Transverse colon (tissue), 4 donors: ENCODE measurements at places on chromosomes 5 and 9. TPM values are rescaled to one million over a fixed set of nuclear protein-coding genes. Genes with fewer than 3 reads are reported as not detected.

Gene SLC6A3
- total RNA-seq = not detected

Gene EIF4EBP3
- total RNA-seq = 18.0 TPM

Gene SLC34A3
- not detected for total RNA-seq

Gene GPX3
- 441 TPM for total RNA-seq

Gene PCDHA12
- total RNA-seq = 0.55 TPM

Gene MCC
- 25.5 TPM for total RNA-seq

Gene TRAF1
- 5.4 TPM for total RNA-seq

Gene CAPSL
- not detected for total RNA-seq

Gene ADGRD2
- not detected for total RNA-seq

Gene PCDHGA5
- total RNA-seq = not detected

Gene CCNJL
- total RNA-seq = 23.9 TPM

Gene CDC20B
- total RNA-seq = not detected

Gene ANXA1
- 33.3 TPM for total RNA-seq

Gene RMRP
- 7,222 TPM for total RNA-seq

Gene PTGR1
- 28.8 TPM for total RNA-seq

Gene OMD
- 0.80 TPM for total RNA-seq

- no peak for DNase-seq
Observed at GRCh38 chr5:126004636-126005035, 418.6 kb upstream of the GRAMD2B start.

GRCh38 chr5:57492632-57493031, 10.0 kb upstream of the ACTBL2 start:
- DNase-seq = no peak

DNA sequence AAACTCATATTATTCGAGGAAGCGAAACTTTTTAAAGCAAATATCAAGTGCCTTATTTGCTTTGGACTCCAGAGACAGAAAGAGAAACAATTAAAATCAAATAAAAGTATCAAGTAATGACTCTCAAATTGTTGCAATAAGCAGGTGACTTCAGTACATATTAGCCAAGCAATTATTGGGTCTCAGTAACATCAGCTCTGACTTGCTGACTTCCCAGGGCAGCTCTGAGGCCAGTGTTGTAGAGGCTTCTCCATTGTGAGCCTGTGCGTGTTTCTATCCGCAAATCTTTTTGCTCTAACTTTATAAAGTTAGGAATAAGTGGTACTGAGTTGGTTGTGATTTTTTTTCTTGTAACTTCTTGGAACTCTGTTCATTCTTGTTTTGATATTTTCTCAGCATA, 186.8 kb upstream of the PRLR start:
- no peak for DNase-seq

DNA sequence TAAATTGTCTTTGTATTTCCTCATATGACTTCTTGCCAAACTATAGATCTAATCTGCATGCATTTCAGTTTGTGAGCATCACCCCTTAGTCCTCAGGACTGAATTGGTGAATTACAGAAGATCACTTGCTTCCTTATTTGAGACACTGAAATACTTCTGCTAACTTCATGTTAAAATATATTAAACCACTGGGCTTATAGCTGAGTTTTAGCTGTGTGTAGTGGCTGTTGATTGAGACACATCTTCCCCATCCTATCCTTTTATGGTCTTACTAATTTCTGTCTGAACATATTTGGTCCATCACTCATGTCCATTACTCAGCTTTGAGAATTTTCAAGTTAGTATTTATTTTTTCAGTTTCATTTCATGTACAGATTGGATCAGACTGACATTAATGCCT, 295.9 kb downstream of the PSAT1 start:
- DNase-seq = no peak

DNA sequence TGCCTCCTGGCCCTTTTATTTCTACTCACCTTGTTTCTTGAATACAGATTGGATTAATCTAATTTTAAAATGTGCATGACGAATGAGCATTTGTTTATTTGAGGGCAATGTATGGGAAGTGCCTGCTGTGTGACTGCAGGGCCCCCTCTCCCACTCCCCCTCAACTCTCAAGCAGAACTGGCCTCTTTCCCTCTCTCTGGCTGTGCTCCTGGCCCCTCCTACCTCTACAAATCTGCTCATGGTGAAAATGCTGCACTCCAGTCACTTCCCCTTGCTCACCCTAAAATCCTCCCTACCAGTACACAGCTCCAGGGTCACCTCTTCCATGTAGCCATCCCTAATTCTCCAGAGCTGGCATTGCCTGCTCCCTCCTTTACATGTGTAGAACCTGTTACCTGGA, 17.2 kb upstream of the NDST1 start:
- no peak for DNase-seq

DNA sequence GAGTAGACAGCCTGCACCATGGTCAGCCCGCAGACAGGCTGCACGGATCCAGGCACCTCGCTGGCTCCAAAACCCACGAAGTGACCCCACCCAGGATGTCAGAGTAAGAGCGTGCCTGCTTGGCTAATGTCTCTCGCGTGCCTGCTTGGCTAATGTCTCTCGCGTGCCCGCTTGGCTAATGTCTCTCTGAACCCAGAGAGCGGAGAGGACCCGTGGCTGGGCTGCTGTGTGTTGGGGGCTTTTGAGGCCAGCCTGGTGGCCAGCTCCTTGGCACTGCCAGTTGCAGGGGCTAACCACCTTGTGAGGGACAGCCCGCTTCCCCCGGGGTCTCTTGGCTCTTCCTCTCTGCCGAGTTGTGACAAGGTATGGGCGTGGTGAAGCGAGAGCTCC, 8.9 kb upstream of the RXRA start:
- no peak for DNase-seq

GRCh38 chr9:109967651-109968642, 187.9 kb downstream of the PALM2AKAP2 start:
- DNase-seq = no peak

DNA sequence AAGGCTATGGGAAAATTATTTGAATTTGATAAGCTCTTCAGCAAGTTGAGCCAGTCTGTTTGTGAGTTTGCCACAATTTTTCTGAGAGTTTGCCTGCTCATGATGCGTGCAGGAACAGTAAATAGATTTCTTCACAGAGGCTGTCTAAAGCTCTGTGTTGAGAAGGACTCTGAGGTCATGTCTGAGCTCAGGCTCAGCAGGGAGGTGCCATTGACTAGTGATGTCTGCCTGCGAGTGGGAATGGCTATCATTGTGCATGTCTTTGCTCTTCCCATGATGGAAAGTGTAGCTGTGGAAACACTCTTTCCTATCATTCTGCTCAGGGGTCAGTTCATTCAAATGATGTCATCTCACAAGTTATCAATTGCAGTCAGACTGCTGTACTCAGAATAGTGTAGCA, 142.8 kb downstream of the RASEF start:
- DNase-seq = no peak

DNA sequence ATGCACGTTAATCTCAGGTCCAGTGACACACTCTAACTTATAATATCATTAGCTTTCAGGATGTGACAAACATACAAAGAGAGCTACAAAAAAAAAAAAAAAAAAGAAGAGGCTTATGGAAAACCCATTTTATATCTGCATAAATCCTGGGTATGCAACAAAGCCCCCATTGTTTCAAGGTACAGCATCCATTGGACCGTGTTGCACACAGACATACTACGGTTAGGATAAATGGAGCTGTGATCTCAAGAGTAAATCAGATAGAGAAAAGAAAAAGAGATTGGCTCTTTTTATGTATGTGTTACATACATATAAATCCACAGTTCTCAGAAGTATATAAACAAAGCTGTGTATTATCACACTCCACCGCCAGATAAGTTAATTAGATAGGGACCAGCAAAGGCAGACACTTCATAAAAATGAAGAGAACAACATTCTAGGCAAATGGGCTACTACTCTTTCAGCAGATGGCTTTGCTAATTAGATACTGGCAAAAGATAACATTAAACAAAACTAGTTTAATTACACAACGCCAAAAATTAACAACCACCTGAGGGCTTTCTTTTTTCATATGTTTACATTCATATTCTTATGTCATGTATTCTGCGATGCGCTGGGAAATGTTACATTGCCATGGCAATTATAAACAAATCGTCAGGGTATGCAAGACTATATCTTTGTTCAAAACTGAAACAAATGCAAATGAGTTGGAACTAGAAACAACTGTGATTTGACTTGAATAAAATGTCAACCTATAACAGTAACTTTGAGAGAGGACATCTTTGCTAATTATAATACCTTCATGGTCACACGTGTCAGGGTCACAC, 304.2 kb downstream of the SEMA5A start:
- no peak for DNase-seq

GRCh38 chr9:79813258-79813638, 241.5 kb downstream of the TLE4 start:
- no peak for DNase-seq

DNA sequence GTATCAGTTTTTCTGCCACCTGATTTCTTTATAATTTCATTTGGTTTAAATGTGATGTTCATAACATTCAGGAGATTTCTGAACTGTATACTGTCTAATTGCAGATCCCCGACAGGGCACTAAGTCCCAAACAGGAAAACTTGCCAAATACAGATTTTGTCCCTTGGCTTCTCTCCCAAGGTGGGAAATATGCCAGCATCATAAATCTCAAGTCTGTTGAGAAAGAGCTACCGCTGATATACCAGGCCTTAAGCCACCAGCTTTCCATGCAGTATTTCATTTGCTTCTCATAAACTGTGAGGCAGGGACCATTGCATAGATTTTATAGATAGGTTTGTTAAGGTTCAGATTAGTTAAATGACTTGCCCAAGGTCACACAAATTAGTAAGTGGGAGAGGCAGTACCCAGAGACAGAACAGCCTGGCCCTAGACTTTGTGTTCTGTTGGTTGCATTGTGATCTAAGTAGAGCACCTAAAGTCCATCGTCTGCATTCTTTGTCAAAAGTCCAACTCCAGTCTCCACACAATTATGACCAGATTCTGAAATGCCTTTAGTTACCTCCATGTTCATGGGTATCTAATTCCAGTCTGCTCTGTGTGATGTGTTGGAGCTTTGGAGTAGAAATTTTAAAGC, 16.2 kb downstream of the GPR21 start:
- DNase-seq = peak; percentile 38

- no peak for DNase-seq
Observed at GRCh38 chr9:95764533-95765319, 110.8 kb upstream of the ERCC6L2 start.

GRCh38 chr5:97547999-97548738, 365.1 kb upstream of the RIOK2 start:
- DNase-seq = no peak

DNA sequence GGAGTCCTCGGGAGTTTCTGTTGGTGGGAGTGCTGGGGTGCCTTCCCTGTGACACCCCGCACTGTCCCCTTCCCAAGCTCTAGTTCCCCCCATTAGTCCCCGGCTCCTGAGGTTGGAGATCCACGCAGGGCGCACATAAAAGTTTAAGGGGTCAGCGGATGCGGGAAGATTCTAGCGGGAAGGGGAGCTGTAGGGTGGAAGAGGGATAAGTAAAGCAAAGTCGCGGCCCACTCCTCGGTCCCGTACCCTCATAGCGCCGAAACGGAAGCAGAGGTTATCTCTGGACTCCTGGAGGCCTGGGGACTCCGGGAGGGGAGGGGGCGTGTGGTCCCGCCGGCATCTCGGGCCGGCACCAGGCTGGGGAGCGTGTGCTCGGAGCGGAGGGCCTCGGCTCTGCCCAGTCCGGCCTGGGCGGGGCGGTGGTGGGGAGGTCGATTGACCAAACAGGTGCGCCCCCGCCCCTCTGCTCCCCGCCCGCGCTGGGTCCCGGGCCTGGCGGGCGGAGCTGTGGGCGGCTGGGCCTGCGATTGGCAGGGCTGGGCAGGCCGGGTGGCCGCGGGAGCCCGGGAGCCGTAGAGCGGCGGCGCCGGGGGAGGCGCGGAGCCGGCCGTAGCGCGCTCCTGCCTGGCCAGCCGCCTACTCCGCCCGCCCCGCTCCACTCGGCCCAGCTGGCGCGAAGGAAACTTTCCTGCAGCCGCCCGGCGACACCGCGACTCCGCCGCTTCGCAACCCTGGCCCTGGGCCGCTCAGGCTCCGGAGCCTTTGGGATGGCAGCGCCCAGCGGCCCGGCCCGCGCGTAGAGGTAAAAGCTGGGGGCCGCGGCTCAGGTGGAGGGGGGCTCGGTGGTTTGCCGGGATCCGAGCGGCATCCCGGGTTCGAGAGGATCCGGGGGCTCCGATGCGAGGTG, 52.2 kb upstream of the DAB2IP start:
- peak; percentile 65 for DNase-seq

- DNase-seq = no peak
Observed at GRCh38 chr5:167731951-167732350, 559.5 kb upstream of the WWC1 start.

- no peak for DNase-seq
Observed at GRCh38 chr5:179608131-179608581, 15.3 kb downstream of the HNRNPH1 start.

DNA sequence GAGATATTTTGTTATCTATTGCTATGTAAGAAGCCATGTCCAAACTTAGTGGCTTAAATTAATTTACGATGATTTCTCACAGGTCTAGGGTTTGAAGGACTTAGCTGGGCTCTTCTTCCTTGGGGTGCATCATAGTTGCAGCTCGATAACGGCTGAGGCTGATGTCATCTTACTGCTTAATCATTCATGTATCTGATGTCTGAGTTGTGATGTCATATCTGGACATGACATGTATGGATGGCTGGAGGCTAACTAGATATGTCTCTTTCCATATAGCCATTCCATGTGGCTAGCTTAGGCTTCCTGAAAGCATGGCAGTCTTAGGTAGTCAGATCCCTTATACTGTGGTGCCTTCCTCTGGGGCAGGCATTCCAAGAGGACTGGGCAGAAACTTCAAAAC, 31.6 kb downstream of the ADGRV1 start:
- no peak for DNase-seq

GRCh38 chr9:77903666-77904285, 127.8 kb downstream of the GNAQ start:
- DNase-seq = no peak

DNA sequence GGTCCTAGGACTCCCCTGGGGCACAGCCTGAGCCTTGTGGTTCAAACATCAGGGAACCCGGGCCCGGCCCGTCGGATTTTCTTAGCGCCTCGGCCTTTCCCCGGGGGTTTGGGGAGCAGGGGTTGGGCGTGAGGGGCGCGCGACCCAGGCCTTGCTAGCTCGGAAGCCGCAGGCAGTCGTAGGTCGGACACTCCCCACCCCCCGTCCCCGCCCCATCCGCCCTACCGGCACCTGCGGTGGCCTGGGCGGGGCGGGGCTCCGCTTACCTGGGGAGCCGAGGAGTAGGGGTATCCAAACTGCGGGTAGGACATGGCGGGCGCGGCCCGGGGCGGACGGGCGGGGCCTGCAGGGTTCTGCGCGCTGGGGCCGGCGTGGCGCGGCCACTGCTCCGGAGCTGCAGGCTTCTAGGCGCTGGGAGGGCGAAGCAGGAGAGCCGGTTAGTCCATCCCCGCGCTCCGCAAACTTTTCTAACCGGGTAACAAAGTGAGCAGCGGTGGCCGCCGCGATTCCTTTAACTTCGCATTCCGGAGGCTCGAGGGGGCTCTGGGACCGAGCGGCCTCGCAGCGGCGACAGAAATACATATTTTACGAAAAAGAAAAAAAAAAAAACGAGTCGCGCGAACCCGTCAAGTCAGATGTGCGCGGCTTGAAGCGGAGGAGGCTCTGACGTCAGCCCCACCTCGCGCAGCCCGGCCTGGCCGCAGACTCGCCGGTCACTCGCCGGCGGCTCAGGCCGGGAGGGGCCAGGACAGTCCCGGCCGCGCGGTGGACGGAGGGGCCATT, at the start of gene IRX4:
Gene IRX4 (minus strand): TSS at position 589 of the 783 bp plus-strand sequence. CDS start 278 bp downstream, at position 311.
- no peak for DNase-seq

- DNase-seq = no peak
Observed at GRCh38 chr9:87950765-87951488, 23.4 kb downstream of the CDK20 start.

- no peak for DNase-seq
Observed at GRCh38 chr5:41637424-41637823, 127.0 kb upstream of the PLCXD3 start.
